ENCODE measurements at places on chromosomes 6 and 20. TPM values are rescaled to one million over a fixed set of nuclear protein-coding genes. Genes with fewer than 3 reads are reported as not detected.

GRCh38 chr20:57680131-57680716 lies 29.6 kb downstream of the PMEPA1 start:
- H3K4me1 ChIP-seq = peaks cover 99% of the 10 kb centered on the region
- H3K36me3 ChIP-seq = peaks cover 100% of the 10 kb centered on the region
- H3K27ac ChIP-seq = peak overlapping the region; percentile 97
- H3K4me3 ChIP-seq = peak overlapping the region; percentile 32

DNA sequence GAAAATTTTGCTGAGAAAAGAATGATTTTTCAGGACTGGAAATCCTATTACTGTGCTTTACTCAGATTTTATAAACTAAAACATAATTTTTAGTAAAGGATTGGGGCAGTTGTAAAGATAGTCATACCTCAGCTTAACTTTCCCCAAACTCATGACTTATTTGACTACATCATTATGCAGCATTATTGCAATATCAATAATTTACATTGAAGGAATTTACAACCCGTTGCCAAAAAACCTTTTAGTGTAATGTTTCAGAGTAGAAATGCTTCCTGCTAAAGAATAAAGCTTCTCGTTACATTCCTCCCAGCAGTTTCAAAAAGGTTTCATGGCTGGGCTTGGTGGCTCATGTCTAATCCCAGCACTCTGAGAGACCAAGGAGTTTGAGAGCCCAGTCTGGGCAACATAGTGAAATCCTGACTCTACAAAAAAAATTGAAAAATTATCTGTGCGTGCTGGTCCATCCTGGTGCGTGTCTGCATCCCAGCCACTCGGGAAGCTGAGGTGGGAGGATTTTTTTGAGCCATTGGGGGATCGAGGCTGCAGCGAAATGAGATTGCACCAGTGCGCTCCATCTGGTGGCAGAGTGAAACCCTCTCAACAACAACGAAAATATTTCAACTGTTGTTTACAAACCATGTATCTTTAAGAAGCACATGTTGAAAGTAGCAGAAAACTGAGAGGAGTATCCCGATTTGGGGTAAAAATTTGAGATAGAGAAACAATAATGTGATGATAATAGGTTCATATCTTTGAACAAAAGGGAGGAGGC lies 4.4 kb downstream of the AMD1 start:
- peaks cover 55% of the 10 kb centered on the region for H3K36me3 ChIP-seq
- H3K27ac ChIP-seq = peak overlapping the region; percentile 87
- H3K4me1 ChIP-seq = peaks cover 51% of the 10 kb centered on the region
- DNase-seq = peak; percentile 29

- H3K27me3 ChIP-seq = no peaks in the 10 kb centered on the region
- no peaks in the 10 kb centered on the region for H3K36me3 ChIP-seq
- H3K4me3 ChIP-seq = no peak overlapping the region
- H3K4me1 ChIP-seq = no peaks in the 10 kb centered on the region
- H3K27ac ChIP-seq = no peak overlapping the region
- DNase-seq = no peak
Measured at GRCh38 chr6:136873748-136874147, 48.4 kb upstream of the SLC35D3 start.

DNA sequence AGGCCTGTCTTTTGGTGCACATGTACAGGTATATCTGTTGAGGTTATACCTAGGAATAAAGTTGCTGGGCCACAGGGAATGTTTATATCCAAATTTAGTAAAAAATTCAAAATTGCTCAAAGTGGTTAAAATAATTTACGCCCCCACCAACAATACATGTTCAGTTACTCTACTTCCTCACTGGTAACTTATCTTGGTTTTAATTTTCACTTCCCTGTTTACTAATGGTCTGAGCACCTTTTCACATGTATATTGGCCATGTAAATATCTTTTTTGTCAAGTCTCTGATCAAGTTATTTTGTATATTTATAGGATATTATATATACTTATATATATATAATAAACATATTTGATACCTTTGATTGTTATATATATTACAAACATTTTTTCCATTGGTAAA lies 9.7 kb downstream of the PDE7B start:
- no peak overlapping the region for H3K4me3 ChIP-seq
- no peaks in the 10 kb centered on the region for H3K4me1 ChIP-seq
- no peak overlapping the region for H3K27ac ChIP-seq
- H3K36me3 ChIP-seq = no peaks in the 10 kb centered on the region
- no peaks in the 10 kb centered on the region for H3K27me3 ChIP-seq

GRCh38 chr6:61940919-61941318 lies 345.1 kb downstream of the KHDRBS2 start:
- H3K27ac ChIP-seq = no peak overlapping the region
- no peaks in the 10 kb centered on the region for H3K4me1 ChIP-seq
- no peak for DNase-seq
- H3K4me3 ChIP-seq = no peak overlapping the region

Gene SNX3
- total RNA-seq = 132 TPM

Gene MAS1
- total RNA-seq = not detected

Gene EEF1A2
- 359 TPM for total RNA-seq

Gene ADGRF5
- 0.07 TPM for total RNA-seq
